NCI-H460 (cell line): ENCODE measurements at places on chromosomes 13 and 19. TPM values are rescaled to one million over a fixed set of nuclear protein-coding genes. Genes with fewer than 3 reads are reported as not detected.
A peak's percentile ranks its signal among the peaks of the same experiment; 100 is the strongest.

- no peak for DNase-seq
Observed at GRCh38 chr13:109628251-109628699, 158.1 kb downstream of the IRS2 start.

The TMEM145 gene
- total RNA-seq: 0.17 TPM in 1 of 2 replicates, not detected in the other

The AMER2 gene
- not detected in 2 replicates for total RNA-seq

GRCh38 chr19:4971424-4971793, 2.5 kb downstream of the KDM4B start:
- no peak for DNase-seq

The KLK15 gene
- total RNA-seq: not detected in 2 replicates

DNA sequence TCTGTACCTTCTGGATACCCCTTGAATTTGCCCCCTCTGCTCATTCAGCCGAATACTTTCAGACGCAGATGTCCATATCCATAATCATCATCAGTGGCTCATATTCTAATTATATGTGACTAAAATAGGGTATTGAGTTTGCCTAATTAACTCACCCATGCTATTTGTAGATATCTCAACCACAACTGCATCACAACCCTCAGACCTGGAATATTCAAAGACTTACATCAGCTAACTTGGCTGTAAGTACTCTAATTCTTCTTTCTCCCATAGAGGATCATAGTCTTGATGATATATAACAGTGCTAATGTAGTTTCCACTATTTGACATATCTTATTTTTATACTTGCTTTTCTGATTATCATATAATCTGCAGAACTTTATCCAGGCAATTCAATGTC, 35.8 kb downstream of the RXFP2 start:
- DNase-seq: no peak

DNA sequence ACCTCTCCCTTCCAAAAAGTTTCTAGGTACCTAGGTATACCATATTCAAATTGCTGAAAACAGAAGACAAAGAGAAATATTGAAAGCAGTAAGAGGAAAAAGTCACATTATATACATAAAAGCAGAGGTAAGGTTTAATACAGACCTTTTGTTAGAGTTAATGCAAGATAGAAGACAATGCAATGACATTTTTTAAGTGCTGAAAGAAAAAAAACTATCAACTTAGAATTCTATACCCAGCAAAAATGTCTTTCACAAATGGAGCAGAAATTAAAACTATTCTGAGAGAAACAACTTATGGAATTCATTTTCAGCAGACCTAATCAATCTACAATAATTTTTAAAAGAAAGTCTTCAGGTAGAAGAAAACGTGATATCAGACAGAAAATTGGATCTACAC, 77.2 kb downstream of the CRYL1 start:
- no peak for DNase-seq

GRCh38 chr13:78736142-78736541, 77.2 kb upstream of the OBI1 start:
- DNase-seq: no peak

- DNase-seq: no peak
Observed at GRCh38 chr13:75407473-75407872, 74.5 kb downstream of the TBC1D4 start.

- no peak for DNase-seq
Observed at GRCh38 chr13:105825071-105825470, 710.4 kb downstream of the EFNB2 start.

GRCh38 chr19:35153701-35154524, 622 bp upstream of the FXYD5 start:
- DNase-seq: peak; percentile 30

- no peak for DNase-seq
Observed at GRCh38 chr19:11624069-11624463, 26.8 kb downstream of the ZNF627 start.

The PDE4C gene
- 0.10 and 0.20 TPM in 2 replicates for total RNA-seq

- no peak for DNase-seq
Observed at GRCh38 chr13:69461397-69461796, 646.2 kb upstream of the ATXN8OS start.

DNA sequence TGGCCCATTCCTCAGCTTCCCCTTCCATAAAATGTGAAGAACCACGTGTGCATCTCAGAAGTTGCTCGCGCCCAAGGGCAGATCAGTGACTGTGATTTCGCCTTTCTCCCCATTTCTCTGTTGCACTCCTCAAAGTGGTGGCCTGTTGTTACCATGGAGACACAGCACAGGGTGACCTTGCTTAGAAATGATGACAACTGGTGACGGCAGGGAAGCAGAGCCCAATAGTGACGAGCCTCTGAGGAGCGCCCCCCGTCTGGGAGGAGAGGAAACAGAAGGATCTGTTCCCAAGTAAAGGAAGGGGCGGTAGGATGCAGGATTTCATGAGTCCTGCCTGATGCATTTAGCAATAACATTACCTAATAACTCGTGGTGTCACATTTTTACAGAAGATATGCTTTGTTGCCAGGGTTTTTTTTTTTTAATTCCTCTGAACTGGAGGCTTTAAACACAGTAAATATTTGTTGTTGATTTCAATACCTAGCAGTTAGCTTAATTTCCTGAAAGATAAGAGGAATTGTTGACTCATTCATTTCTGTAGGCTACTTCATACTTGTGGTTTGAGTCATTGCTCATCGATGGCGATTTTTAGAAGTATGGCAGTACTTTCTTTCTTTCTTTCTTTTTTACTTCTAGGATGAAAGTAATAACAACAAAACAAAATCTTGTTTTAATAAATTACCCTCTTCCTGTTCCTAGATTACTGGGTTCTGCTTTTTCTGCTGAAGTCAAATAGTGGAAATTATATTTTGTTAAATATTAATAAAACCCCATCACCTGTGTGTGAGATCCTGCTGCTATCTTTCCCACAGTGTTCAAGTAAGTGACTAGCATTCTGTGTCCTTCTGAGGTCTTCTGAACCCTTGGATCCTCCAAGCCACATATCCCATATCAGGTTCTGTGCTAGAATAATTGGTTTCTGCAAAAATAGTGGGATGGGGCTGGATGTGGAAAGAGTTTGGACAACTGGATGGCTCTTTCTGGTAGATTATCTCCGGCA, 36.0 kb downstream of the MBNL2 start:
- peak; percentile 80 for DNase-seq

- DNase-seq: no peak
Observed at GRCh38 chr13:27293873-27294515, 23.4 kb downstream of the RASL11A start.

The IL12RB1 gene
- not detected in 2 replicates for total RNA-seq

DNA sequence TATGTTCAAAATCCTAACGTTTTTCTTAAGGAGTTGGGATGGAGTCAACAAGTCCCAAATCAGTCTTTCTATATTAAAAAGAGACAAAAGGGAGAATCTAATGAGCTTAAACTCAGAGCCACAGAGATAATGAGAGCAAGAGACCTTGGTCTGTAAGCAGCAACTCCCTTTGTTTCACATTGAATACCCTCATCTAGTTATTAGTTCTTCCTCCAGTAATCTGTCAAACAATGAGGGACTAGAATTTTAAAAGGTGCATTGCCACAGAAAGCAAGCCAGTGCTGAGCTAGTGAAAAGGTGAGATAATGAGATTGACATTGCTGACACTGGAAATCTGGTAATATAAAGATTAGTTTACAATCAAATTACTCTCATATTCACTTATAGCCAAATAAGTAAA, 718.6 kb downstream of the DACH1 start:
- no peak for DNase-seq

DNA sequence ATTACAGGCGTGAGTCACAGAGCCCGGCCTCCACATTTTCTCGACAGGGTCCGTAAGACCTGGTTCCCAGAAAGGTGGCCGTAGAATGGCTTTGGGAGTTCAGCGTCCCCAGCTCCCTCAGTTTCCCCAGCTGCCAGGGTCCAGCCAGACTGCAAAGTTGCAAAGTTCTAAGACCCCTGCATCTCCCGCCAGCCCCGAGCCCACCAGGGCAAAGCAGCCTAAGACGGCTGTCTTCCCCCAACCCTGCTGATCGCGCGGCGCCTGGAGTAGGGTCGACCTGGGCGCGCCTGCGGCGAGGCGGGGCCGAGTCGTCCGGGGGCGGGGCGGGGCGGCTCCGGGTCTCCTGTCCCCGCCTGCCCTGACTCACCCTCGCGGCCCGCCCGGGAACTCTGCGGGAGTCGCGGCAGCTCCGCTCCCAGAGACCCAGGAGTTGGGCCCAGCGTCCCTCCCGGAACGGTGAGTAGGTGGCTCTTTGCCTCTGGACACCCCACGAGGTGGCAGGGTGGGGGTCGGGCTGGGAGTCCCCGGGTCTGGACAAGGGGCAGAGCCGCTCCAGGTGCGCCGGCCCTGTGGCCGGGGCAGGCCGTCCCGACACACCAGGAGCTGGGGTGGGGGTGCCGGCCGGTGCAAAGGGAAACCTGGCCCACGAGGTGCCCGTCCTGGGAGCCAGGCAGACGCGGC, at the start of gene LRRC8E:
Gene LRRC8E (plus strand): TSS at position 366 of the 681 bp plus-strand sequence. CDS start 7,094 bp downstream, outside the sequence.
- DNase-seq: peak; percentile 51

- no peak for DNase-seq
Observed at GRCh38 chr19:33809960-33810359, 13.3 kb downstream of the KCTD15 start.

DNA sequence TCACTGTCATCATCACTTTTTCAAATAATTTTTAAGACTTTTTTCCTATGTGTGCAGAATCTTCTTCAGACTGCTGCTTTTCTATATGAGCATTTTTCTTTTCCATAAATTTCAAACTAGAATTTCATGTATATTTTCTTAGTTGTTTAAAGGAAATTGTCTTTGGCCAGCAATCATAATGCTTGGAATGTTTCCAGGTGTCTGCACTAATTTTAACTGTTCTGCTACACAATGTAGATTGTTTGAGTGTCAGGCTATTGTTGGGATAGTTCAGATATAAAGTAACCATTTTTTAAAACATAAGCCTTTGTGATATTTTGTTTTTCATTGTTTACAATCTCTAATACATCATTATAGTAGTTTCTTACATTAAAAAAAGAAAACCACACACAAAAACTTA, 1418.5 kb downstream of the EFNB2 start:
- no peak for DNase-seq

DNA sequence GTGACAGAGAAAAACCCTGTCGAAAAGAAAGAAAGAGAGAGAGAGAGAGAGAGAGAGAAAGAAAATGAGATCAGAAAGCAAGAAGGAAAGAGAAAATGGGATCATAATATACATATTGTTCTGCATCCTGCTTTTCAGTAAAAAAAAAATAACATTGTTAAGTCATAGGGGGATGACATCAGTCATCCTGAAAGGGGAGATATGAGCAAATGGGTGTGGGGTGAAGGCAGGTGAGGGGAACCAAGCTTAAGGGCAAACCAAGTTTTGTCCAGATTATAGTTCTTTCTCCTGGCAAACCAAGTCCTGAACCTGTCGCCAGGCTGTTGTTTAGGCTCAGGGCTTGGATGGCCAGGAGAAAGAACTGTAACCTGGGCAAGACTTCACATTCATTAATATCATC, 92.6 kb upstream of the TMTC4 start:
- no peak for DNase-seq

DNA sequence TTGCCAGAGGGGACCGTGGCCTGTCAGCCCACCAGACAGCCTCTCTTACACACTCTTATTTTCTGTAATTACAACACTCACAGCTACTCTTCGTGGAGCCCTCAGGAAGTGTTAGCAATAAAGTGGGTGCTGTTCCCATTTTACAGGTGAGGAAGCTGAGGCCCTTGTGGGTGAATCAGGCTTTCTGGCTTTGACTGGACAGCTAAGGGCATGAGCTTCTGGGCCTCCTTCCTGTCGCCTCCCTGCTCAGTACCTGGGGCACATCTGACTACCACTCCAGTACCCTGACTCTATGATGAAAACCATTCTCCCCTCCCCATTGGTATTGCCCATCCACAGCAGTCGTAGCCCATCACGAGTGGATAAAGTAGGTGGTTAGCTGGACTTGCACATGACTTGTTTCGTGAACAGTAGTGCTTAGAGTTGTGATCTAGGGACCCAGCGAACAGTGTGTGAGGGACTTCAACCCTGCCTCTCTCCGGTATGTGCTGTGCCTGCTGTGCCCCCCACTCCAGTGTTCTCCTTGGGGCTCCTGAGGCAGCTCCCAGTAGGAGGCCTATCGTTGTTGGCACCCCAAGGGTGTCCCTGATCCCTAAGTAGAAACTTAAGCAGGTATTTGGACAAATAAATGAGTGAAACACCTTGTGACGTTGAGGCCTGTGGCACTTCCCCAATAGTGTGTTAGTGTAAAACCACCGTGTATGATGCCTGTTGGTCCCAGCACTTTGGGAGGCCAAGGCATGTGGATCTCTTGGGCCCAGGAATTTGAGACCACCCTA, 38.6 kb downstream of the GATAD2A start:
- DNase-seq: no peak

DNA sequence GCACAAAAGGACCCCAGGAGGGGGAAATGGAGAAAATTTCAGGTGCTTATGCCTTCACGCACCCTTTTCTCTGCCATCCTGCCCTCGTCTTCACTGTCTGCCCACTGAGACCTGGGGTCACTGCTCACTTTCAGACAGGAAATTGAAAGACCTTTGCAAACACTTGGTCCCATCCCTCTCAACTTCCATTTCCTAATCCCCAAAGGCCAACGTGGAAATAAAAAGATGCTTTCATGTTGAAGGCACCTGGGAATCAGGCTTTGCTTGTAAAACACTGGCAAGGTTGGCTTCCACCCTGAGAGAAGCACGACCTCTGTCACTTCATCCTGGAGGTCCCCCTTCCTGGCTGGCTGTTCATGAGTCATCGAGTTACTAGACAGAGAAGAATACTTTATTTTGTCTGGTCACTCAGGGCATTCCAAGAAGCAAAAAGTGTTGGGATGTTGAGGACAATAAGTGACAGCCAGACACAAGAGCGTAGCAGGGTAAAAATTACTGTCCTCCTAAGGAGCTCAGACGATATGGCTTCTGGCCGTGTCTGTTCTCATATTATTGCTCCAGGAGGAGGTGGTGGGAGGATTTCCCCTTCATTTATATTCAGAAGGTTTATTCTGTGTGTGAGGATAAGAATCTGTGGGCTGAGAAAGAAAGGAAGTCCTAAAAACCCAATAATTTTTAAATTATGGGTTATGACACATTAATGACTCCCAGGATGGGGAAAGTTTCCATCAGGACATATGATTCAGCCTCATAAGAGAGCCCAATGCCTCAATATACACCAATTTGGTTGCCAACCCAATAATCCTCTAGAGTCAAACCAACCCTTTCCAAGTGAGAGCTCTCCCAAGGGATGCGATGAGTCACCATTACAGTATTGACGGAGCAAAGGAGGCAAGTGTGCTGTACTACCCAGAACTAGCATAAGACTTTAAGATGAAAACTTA, 409.0 kb downstream of the COG6 start:
- peak; percentile 42 for DNase-seq

- no peak for DNase-seq
Observed at GRCh38 chr13:80145171-80145690, 195.7 kb downstream of the SPRY2 start.

DNA sequence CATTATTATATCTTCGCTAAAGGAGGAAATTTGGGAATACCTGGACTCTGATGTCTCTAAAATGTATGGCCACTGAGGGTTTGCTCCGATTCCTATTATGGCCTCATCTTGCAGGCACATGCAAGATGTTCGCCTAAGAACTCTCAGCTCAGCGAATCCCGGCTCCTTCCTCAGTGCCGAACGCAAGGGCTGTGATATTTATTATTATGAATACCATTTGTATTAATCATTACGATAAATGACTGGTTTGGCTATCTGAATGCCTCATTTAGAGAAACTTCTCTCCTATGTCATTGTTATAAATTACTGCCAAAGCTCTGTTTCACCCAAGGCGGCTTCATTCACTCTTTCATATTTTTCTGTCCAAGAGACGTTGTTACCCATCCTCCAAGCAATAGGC, 369.7 kb upstream of the TSHZ3 start:
- DNase-seq: no peak

The EBPL gene
- total RNA-seq: 93.2 and 136 TPM in 2 replicates

The TNFRSF19 gene
- 26.5 and 31.3 TPM in 2 replicates for total RNA-seq

GRCh38 chr13:80109303-80109702, 231.6 kb downstream of the SPRY2 start:
- DNase-seq: no peak

The CBARP gene
- 1.8 and 3.1 TPM in 2 replicates for total RNA-seq
